ENCODE measurements at places on chromosomes 7 and 10. TPM values are rescaled to one million over a fixed set of nuclear protein-coding genes. Genes with fewer than 3 reads are reported as not detected.

CYP26C1 gene
- total RNA-seq = 2.0 TPM

PRTFDC1 gene
- total RNA-seq = 24.2 TPM

DNA sequence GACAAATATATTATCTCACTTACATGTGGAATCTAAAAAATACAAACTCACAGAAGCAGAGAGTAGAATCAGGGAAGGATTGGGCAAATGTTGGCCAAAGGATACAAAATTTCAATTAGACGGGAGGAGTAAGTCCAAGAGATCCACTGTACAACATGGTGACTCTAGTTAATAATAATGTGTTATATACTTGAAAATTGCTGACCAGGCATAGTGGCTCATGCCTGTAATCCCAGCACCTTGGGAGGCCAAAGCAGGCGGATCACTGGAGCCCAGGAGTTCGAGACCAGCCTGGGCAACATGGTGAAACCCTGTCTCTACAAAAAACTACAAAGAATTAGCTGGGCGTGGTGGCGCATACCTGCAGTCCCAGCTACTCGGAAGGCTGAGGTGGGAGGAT, 16.4 kb downstream of the MTERF1 start:
- DNase-seq = no peak

DNA sequence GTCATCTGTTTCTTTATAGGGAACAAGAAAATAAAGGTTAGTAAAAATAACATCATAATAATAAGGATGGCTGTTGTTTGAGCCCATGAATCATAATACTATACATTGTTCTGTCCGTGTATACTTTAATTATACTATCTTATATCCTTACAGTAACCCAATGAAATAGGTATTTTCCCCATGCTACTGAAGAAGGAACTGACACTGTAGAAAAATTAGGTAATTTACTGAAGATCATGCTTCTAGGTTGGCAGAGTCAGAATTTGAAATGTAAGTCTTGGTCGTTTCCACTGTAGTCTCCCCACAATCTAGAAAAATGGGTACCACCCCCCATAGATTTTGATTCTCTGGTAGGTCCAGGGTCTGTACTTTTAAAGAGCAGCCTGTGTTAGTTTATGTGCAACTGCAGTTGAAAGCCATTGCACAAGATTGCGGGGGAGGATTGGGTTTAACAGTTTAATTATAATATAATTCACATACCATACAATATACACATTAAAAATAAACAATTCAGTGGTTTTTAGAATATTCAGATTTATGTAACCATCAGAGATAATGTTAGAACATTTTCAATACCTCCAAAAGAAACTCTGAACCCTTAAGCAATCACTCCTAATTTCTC, 47.7 kb downstream of the SHOC2 start:
- no peak for DNase-seq

CHN2 gene
- total RNA-seq = 5.0 TPM

- DNase-seq = no peak
Measured at GRCh38 chr7:22356701-22357310, at the start of gene RAPGEF5. Gene RAPGEF5 (minus strand): TSS chr7:22357154. CDS start chr7:22357060, 94 bp downstream.

DNA sequence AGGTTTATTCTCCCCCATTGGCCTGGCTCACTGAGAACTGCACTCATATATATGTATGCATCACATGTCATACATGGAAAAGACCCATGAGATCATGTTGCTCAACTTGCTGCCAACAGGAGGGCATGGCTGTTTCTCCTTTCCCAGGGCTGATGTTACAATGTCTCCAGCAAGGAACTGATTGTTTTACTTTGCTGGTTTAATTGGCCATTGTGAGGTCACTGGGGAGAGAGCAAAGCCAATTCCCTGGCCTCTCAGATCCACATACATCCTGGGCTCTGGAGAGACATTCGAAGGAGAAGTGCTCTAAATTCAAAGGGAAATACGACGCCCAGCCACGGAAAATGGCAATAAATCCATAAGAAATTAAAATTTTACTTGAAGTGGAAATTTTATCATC, 287.8 kb downstream of the WDR11 start:
- DNase-seq = no peak

PRSS37 gene
- not detected for total RNA-seq

DNA sequence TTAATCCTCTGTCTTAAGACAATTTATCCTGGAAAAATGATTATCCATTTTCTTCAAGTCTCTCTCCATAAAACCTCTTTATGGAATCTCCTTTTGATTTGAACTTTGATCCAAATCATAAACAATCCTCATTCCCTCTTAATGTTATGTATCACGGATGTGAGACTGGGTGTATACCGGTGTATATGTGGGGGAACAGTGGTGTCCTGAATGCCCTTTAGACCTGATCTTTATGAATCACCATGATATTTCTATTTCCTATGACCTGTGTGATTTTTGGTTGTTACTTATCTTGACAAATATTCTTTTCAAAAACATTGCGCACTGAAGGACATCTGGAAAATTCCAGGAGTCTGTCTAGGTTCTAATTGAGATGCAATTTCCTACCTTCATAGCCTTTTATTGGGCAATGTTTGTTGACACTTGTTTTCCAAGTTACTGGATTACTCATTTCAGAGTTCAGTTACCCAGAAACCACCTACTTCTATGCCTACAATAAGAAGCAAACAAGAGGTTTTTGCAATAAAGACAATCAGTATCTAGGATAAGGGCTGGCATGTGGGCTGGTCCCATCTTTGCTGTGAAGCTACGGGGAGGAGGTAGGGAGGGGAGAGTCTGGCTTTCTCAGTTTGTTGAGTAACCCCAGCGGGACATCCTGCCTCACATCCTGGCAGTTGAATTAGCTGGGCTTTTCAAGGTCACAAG, 190.4 kb downstream of the CTTNBP2 start:
- no peak for DNase-seq

- DNase-seq = no peak
Measured at GRCh38 chr10:69409968-69410367, 6.8 kb downstream of the TACR2 start.

GRCh38 chr7:122487131-122487530, 182.6 kb upstream of the FEZF1 start:
- DNase-seq = no peak

DNA sequence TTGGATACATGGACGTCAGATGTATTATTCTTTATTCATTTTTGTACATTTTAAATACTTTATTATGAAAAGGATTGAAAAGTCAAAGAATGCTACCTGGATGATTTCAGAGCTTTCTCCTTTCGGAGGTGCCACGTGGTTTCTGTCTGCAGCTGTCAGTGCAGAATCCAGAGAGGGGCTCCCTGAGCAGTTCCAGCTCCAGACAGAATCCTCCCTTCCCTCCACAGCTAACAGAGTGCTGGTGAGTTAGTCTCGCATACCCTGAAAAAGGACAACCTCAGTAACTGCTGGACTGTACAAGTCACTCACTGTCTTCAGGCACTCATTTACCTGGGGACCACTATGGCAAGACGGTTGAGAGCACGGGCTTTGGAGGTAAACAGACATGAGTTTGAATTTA, 10.9 kb downstream of the DNMBP start:
- DNase-seq = no peak

C10orf62 gene
- total RNA-seq = not detected

DNA sequence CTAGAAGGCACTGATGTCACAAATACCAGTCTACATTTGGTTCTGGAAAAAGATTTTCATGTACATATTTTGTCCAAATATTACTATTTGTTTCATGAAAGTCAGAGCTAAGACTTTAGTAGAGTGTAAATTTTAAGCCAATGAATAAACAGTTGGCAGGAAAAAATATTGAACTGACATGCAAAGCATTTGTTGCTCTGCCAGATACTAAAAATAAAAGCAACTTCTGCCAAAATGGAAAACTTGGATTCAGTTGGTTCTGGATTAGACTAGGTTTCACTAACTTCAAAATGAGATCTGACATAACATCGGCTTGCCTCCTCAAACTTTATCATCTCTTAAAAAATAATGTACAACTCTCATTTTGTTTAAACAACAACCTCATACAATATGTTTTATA, 34.9 kb downstream of the FAM204A start:
- DNase-seq = no peak

SYNPO2L gene
- total RNA-seq = not detected
